ENCODE measurements at places on chromosomes 4 and X. TPM values are rescaled to one million over a fixed set of nuclear protein-coding genes. Genes with fewer than 3 reads are reported as not detected.

PABPC4L gene
- total RNA-seq, result not detected

AMBN gene
- total RNA-seq, result not detected

FDCSP gene
- total RNA-seq, result not detected

PCSK1N gene
- total RNA-seq, result 16.1 TPM

MAGEA4 gene
- total RNA-seq, result not detected

CENPVL3 gene
- not detected for total RNA-seq

DIPK2B gene
- 3.7 TPM for total RNA-seq

KLB gene
- total RNA-seq, result 0.37 TPM

EREG gene
- not detected for total RNA-seq

ZCCHC4 gene
- 13.1 TPM for total RNA-seq

NAP1L3 gene
- not detected for total RNA-seq

GNPDA2 gene
- total RNA-seq, result 16.3 TPM

EGF gene
- 0.79 TPM for total RNA-seq

RHOXF2 gene
- not detected for total RNA-seq

LDB2 gene
- 8.6 TPM for total RNA-seq

BGN gene
- total RNA-seq, result 3.8 TPM

ITIH6 gene
- total RNA-seq, result not detected

ASB12 gene
- not detected for total RNA-seq

FAM9C gene
- not detected for total RNA-seq

FGF13 gene
- 0.60 TPM for total RNA-seq

SLC10A4 gene
- not detected for total RNA-seq

SAGE1 gene
- not detected for total RNA-seq
